Activated CD4-positive, alpha-beta T cell treated with anti-CD3 and anti-CD28 coated beads, Interleukin-2, amount 50 U/mL, for 24 hours (primary cell): ENCODE measurements at places on chromosomes 1 and 21.

DNA sequence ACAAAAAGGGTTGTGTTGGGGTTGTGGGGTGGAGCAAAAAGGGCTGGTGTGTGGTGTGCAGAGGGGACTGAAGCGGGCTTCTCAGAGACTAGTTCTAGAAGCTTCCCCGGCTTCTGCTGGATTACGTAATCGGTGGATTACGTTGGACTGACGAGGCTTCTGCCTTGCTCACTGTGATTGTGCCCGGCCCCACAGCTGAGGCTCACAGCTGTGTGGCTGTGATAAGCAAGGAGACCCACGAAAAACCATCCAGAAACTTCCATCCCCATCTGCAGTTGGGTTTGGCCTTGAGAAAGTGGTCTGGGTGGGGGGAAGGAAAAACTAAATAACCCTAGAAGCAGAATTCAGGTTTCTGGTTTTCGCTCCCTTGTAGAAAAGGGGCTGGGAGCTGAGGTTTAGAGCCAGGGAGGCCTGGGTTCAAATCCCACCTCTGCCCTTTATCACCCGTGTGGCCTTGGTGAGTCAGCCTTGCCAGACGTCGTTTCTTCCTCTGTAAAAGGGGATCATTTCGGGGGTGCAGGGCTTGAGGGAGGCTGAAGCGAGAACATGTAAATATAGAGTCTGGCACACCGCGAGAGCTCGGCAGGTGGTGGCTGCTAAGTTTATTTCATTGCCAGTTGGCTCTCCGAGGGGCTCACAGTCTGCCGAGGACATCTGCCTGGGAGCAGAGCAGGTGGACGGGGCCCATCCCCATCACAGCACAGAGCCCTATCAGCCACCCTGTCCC is 30.4 kb upstream of the DISP3 start:
- no peak for DNase-seq

DNA sequence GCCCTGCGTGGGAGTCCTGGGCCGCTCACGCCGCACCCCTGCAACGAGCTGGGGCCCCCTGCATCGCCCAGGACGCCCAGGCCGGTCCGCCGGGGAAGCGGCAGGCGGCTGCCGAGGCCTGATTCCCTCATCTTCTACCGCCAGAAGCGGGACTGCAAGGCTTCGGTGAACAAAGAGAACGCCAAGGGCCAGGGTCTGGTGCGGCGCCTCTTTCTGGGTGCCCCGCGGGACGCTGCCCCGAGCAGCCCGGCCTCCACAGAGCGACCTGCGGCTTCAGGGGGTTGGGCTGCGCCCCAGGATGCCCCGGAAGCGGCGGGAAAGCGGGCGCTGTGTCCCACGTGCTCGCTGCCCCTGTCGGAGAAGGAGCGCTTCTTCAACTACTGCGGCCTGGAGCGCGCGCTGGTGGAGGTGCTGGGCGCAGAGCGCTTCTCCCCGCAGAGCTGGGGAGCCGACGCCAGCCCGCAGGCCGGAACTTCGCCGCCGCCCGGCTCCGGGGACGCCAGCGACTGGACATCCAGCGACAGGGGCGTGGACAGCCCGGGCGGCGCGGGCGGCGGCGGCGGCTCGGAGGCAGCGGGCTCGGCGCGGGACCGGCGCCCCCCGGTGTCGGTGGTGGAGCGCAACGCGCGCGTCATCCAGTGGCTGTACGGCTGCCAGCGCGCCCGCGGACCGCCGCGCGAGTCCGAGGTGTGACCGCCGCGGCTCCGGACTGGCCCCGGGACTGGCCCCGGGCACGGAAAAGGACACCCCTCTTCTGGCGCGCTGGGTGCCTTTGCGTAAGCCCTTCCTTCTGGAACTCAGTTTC is 2.7 kb downstream of the FAM110D start:
- DNase-seq, result peak; percentile 22

GRCh38 chr1:172054172-172054571 is 212.9 kb downstream of the DNM3 start:
- no peak for DNase-seq

GRCh38 chr21:16113052-16113715 is 383.4 kb downstream of the USP25 start:
- DNase-seq, result no peak

DNA sequence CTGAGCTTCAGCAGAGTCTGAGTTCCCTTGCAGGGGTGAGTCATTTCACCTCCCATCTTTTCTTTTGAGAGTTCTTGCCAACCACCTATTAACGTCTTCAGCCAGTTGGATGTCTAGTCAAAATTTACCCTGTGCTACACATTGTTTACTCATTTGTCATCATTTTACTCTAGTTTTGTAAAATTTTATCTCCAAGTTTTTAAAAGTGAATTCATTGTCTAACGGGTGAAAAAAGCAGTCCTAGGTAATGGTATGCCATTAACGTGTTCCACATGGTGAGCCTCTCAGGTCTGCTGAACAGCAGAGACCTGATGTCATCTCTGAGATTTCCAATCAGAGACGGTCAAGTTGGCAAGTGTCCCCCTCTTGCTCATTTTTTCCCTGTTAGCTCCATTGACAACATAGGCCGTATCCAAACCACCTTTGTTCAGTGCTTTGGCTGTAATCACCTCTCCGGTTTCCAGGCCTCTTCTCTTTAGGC is 85.4 kb downstream of the TBX15 start:
- DNase-seq, result no peak

DNA sequence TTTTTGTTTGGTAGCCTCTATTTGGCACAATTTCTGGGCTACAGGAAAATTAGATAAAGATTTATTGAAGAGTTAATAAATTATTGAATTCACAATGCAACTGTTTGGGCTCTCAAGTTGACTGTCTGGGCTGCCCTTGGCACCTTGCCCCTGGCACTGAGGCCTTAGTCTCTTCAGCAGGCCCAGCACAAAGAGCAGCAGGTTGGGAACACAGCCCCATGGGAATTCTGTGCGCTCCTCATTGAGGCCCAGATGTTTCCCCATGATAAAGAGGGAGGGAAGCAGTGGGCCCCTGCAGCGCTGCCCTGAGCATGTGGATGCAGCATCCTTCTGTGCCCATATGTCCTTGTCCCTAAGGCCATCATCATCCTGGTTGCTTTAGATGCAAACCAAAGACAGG is 2.9 kb downstream of the CRNN start:
- DNase-seq, result no peak

DNA sequence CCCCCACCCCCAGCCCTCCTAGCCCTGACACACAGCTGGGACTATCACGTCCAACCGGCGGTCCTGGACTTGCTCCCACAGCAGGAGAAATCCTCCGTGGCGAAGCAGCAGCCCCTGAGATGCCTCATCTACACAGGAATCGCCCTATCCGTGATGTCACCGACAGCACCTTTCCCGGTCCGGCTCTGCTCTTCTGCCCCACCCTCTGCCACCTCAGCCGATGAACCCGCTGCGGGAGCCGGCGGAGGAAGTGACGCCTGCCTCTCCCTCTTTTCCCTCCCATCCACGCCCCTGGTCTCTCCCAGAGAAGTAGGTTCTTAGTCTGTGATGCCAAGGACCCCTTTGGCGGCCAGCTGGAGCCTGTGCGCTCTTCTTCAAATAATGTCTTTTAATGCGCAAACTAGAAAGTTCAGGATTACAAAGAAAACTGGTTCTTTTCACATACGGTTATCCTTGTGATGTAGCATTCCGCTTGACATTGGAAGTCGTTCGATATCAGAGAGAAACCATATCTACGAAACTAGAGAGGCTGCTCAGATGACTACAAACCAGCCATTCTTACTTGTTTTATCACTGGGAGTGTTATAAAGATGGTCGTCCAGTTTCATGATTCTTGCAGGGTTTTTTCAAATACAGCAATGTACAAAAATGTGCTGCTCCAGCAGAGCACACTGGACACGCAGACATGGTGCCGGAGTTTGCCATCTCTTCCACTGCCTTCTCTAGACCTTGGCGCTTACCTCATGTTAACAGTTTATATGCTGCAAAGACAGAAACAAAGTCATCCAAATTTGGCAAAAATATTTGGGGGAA is 120.3 kb downstream of the PPIAL4G start:
- DNase-seq, result peak; percentile 56

- no peak for DNase-seq
These were observed 34.7 kb upstream of the CNN3 start for GRCh38 chr1:94961582-94961981.

DNA sequence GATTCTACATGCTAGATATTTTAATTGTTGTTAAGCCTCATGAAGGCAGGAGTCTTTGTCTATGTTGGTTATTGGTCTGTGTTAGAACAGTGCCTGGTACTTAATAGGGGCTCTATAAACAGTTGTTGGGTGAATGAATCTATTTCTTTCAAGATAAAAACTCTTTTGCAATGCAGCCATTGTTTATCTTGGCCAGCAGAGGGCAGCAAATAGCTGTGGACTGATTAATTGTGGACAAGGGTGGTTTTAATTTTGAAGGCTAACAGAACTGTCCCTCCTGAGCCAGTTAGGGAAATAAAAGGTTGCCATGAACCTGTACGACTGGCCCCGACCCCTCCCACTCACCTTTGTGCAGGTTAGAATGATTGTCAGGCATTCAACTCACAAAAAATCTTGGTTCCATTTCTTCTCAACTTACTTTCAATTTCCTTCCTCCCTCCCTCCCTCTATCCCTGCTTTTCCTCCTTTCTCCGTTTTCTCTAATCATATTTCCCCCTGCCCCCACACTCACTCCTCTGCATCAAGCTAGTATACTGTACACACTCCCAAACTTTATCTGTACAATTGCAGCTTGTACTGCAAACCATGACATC is 66.3 kb upstream of the DIRAS3 start:
- DNase-seq, result no peak

- DNase-seq, result no peak
These were observed 15.0 kb downstream of the ITSN1 start for GRCh38 chr21:33657124-33657820.

DNA sequence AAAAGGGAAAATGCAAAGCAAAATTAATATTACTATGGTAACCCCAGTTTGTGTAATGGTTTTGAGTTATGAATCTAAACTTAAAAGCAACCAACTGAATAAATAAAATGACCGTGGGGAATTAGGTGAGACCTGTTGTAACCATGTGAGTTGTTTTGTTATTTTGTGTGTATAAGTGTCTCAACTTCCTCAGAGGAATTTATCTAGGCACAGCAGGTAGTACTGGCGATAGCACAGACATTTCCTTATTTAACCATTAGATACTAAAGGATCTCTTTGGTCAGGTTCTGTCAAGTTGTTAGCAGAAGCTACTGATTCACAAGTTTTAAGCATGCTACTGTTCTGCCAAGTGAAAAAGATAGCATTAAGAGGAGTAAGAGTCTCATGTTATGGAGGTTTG is 39.3 kb upstream of the LRRC7 start:
- DNase-seq, result no peak
